ENCODE measurements at places on chromosomes 16 and 17.

- peak; percentile 28 for DNase-seq
Measured at GRCh38 chr17:79391376-79392233, 219.2 kb downstream of the RBFOX3 start.

DNA sequence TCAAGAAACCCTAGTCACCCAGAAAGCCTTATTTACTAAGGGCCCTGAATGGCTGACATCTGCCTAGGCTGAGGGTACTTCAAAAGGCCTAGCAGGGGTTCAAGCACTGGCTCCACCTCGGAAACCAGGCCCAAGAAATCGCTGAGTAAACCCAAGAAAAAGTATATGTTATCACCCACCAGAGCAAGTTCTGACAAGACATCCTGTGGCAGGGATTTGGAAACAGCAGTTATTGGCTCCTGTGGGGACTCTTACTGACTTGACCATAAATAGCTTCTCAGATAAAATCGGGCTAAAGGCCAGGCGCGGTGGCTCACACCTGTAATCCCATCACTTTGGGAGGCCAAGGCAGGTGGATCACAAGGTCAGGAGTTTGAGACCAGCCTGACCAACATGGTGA is 12.2 kb downstream of the ATP6V0D1 start:
- DNase-seq: no peak

- no peak for DNase-seq
Measured at GRCh38 chr17:67116045-67116575, 71.8 kb downstream of the CACNG1 start.

GRCh38 chr17:61164517-61164916 is 235.1 kb upstream of the TBX2 start:
- DNase-seq: no peak

GRCh38 chr16:55144651-55145050 is 179.4 kb upstream of the IRX6 start:
- no peak for DNase-seq

DNA sequence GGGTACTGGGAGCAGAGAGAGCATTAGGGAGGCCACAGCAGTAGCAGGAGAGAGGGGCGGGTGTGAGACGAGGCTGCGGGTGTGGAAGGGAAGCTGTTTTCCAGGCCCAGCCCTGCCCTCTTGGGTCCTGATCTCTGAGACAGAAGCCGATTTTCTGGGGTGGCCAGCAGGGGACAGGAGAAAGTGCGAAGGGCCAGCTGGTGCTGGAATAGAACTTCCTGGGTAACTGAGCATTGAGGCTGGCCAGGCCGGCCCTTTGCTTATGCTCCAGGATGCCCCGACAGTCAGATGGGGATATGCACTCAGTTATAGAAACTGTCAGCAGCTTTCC is 804 bp downstream of the BTBD17 start:
- no peak for DNase-seq

DNA sequence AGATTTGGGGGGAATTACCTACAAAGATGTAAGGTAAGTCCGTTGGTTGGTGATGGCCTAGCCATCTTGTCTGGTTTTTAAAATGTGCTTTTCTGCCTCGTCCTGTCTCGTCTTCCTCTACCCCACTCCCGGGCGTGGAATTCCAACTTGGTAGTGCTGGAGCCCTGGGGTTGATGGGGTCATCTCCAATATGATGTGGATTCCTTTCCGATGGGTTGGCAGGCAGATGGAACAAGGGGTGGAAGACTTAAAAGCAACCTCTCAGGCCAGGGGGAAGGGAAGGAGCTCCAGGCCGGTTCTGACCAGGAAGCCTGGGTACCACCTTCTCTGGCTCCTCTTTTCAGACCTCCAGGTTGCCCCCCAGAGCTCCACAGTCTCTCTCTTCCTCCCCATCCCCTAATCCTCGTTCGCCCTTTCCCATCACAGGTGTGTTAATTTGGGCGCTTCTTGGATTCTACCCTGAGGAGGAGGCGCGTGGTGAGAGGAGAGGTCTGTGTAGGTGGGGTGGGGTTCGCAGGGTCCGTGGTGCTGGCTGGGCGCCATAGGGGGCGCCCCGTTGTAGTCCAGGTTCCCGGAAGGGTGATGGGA is 5.1 kb upstream of the HOXB2 start:
- DNase-seq: no peak

DNA sequence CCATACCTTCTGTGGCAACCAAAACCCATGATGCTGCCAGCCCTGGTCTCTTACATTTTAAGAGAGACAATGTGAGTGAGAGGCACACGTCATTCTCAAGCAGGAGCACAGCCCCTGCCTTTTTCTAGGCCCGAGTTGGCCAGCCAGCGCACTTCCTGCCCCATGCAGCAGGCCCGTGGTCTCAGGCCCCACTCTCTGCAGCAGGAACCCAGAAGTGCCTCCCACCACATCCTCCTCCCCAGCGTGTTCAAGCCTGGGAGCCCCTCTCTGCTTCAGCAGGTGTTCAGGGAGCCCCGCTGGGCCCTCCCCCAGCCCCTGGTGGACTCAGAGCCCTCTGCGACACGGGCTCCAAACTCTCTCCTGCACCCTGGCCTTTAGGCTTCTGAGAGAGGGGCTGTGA is 30.5 kb downstream of the ITGAE start:
- DNase-seq: no peak

- no peak for DNase-seq
Measured at GRCh38 chr16:66874079-66874775, 6.1 kb upstream of the PDP2 start.

GRCh38 chr16:12497526-12497925 is 306.2 kb downstream of the CPPED1 start:
- no peak for DNase-seq

DNA sequence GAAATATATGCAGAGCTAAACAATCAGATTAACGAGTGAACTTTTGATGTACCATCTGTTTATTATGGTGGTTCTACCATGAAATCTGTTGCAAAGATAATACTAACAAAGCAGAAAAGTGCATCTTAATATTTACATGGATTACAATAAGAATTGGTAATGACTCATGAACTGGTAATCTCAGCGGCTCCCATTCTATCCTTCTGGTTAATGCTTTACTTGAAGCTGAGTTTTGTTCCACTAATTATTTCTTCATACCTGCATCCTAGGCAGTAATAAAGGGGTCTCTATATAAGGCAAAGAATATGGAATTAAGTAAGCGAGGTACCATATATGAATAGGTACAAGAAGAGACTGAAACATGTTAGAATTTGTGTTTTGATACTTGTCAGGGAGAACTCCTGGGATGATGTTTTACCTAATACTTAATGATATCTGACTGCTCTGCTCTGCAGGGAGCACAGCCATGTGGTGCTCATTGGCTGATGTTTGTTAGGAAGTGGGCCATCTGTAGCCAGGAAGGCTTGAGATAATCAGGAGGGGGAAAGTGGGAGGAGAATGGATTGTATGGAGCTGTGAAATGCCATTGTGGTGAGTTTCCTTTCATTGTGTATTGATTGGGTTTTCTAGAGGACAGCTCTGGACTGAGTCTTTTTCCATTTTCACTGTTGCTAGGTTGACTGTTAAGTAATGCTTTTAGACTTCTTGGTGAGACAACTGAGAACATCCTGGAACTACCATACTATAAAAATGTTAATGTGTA is 52.6 kb downstream of the MAP2K6 start:
- DNase-seq: no peak

GRCh38 chr16:53740476-53740875 is 36.5 kb downstream of the FTO start:
- no peak for DNase-seq
